ENCODE measurements at places on chromosomes 4 and X.

GRCh38 chrX:281166-281999, at the start of gene PLCXD1:
TSS of gene PLCXD1 (plus strand) at chrX:281381. CDS start at chrX:284188, 2,807 bp downstream.
- no peak for DNase-seq

DNA sequence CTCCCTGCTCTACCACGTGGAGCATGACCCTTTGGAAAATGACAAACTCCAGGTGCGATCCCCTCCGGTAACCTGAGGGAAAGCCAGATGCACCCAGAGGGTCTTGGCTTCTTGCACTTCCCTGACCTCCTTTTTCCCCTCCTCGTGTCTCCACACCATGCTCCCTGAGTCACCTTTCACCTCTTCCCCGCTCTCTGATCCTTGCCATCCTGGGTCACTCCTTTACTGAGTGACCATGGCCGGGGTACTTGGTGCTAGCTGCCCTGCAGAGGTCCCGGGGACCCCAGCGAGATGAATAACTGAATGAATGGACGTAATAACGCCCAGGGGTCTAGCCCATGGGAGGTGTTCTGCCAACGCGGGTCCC, 401 bp upstream of the ZFP92 start:
- no peak for DNase-seq

- DNase-seq = no peak
Observed at GRCh38 chrX:131045726-131046125, 12.4 kb upstream of the ARHGAP36 start.

DNA sequence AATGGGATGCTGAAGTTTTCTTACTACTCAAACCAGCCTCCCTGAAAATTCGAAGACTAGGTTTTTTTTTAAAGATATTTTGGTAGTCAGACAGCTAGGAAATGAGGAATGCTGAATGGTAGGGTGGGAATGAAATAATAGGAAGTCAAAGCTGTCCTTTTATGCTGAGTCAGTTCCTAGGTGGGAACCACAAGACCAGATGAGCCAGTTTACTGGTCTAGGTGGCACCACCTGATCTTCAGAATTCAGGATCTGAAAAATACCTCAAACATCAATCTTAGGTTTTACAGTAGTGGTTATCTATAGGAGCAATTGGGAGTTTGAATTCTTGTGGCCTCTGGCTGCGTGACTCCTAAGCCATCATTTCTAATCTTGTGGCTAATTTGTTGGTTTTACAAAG, 183.1 kb upstream of the GALNT7 start:
- no peak for DNase-seq

- no peak for DNase-seq
Observed at GRCh38 chr4:108443585-108443984, 176.8 kb upstream of the RPL34 start.

GRCh38 chr4:67250131-67250896, 295.0 kb downstream of the CENPC start:
- no peak for DNase-seq

DNA sequence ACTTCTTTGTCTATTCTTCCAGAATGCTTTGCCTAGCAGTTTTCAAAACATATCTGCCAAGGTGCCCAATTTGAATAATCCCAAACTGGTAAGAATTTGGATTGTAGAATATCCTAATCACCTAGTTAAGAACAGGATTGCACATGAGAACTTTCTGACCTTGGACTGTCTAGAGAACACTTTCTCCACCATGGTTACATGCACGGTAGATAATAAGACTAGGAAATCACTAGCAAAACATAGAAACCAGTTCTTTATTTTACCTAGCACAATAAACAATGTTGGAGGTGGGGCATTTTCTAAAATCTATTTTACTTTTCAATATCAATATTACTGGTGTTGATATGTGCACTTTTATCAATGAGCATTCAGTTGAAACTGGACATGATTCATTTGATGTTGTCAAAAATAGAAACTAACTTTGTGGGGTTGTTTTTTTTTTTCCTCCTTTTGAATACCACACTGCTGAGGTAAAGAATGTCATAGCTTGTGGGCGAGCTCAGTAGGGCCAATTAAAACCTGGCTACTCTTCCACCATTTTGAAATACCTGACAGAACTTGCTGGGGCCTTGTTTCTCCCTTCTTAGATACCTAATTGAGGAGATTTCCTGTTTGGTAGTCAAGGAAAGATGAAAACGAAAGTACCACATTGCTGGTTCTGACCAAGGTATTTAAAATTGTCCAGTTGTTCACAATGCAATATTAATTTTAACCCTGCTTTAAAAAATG, 10.4 kb downstream of the MID1IP1 start:
- DNase-seq = no peak

GRCh38 chr4:135244056-135244455, 1042.5 kb upstream of the PABPC4L start:
- DNase-seq = no peak

GRCh38 chr4:159534655-159535054, 431.8 kb downstream of the RAPGEF2 start:
- no peak for DNase-seq

GRCh38 chr4:152348670-152349069, 187.2 kb downstream of the FBXW7 start:
- DNase-seq = no peak

- no peak for DNase-seq
Observed at GRCh38 chr4:139734201-139734874, 68.7 kb downstream of the MGST2 start.

DNA sequence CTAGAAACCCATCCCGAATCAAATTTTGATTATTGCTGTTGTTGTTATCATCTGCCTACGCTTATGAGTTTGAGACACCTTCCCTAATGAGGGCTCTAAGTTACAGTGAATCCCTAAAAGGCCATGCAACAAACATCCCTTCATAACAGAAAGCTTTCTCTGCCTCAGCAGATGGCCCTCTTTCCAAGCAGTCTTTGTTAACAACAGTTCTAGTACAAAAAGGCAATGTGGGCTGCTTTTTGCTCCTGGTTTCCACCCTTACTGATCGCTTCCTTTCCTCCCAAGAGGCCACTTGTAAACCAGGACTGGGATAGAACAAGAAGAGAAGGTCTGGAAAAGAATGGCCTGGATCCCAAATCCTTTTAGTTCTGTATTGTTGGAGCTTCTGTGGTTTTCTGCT, 24.2 kb downstream of the GPC4 start:
- no peak for DNase-seq

- no peak for DNase-seq
Observed at GRCh38 chrX:17606231-17606630, 131.1 kb upstream of the SCML1 start.

DNA sequence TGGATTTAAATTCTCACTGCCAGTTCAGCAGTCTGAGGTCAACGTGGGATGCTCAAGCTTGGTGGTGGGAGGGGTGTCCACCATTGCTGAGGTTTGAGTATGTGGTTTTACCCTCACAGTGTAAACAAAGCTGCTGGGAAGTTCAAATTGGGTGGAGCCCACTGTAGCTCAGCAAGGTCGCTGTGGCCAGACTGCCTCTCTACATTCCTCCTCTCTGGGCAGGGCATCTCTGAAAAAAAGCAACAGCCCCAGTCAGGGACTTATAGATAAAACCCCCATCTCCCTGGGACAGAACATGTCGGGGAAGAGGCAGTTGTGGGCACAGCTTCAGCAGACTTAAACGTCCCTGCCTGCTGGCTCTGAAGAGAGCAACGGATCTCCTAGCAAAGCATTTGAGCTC, 14.9 kb upstream of the RRAGB start:
- DNase-seq = no peak

GRCh38 chr4:8189551-8190466, 9.3 kb upstream of the SH3TC1 start:
- no peak for DNase-seq

GRCh38 chr4:20194123-20195013, 57.3 kb upstream of the SLIT2 start:
- no peak for DNase-seq

DNA sequence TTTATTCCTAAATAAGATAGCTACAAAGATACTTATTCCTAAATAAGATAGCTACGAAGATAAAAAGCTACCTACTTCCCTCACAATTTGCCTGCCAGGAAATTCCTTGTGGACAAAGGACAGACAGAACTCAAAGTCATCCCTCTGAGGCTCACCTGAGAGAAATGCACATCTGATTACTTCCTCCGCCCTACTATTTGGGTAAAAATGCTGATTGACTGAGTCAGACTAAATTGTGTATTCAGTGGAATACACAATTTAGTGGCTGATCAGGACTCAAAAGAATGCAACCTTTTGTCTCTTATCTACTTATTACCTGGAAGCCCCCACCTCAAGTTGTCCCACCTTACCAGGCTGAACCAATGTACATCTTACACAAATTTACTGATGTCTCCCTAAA, 10.3 kb upstream of the MAGEB16 start:
- no peak for DNase-seq

DNA sequence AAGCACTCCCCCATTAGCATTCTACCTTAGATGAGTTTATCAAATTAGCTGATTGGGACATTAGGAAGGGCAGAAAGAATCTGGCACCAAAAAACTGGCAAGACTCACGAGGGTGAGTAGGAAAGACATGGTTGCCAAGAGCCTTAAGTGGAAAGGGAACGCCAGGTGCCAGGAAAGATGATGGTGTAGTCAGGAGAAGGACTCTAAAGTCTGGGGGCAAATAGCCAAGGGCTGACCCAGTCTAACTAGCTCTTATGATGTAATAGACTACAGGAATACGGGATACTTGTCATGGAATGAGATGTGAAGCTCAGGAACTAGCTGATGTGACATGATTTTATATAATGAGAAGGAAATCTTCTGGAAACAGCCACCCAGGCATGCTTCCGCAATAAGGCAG, 94.8 kb downstream of the MBNL3 start:
- no peak for DNase-seq

- DNase-seq = no peak
Observed at GRCh38 chr4:104940927-104941326, 205.7 kb upstream of the TET2 start.

GRCh38 chr4:57443308-57443707, 333.1 kb upstream of the IGFBP7 start:
- no peak for DNase-seq

GRCh38 chrX:115419069-115419468, 129.6 kb downstream of the LUZP4 start:
- no peak for DNase-seq

GRCh38 chr4:67700116-67700737, 728 bp downstream of the UBA6 start:
- no peak for DNase-seq

GRCh38 chrX:155231163-155231562, 14.9 kb downstream of the VBP1 start:
- no peak for DNase-seq

- no peak for DNase-seq
Observed at GRCh38 chrX:106203315-106203714, 35.2 kb downstream of the PWWP3B start.

- no peak for DNase-seq
Observed at GRCh38 chr4:165874791-165875371, 1.8 kb downstream of the TLL1 start.

- no peak for DNase-seq
Observed at GRCh38 chr4:15148199-15148598, 145.9 kb downstream of the CPEB2 start.

- no peak for DNase-seq
Observed at GRCh38 chr4:94813221-94813620, 55.5 kb downstream of the BMPR1B start.

DNA sequence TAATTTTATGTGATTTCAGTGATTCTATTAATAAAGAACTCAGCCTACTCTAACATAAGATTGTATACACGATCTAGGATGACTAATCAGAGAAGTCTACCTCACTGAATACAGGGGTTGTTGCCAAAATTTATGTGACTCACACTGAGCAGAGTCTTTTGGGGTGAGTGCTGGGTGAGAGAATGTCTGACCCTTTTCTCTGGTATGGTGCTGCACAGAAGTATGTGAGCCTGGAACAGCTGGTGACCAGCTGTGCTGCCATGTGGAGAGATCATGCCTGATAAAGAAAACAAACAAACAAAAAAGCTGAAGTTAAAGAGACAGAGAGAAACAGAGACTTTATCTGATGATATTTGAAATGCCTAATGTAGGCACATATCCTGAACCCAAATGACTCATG, 618.1 kb upstream of the GRIA3 start:
- DNase-seq = no peak

GRCh38 chrX:44580466-44580865, 37.8 kb upstream of the FUNDC1 start:
- no peak for DNase-seq

GRCh38 chrX:68942840-68943239, 114.0 kb downstream of the EFNB1 start:
- no peak for DNase-seq

GRCh38 chr4:94640151-94640550, 117.6 kb upstream of the BMPR1B start:
- DNase-seq = no peak

GRCh38 chr4:85783483-85783882, 308.5 kb downstream of the ARHGAP24 start:
- no peak for DNase-seq

- no peak for DNase-seq
Observed at GRCh38 chrX:113421432-113421831, 580.8 kb upstream of the AMOT start.

- DNase-seq = no peak
Observed at GRCh38 chr4:20829617-20830357, 129.5 kb downstream of the PACRGL start.

DNA sequence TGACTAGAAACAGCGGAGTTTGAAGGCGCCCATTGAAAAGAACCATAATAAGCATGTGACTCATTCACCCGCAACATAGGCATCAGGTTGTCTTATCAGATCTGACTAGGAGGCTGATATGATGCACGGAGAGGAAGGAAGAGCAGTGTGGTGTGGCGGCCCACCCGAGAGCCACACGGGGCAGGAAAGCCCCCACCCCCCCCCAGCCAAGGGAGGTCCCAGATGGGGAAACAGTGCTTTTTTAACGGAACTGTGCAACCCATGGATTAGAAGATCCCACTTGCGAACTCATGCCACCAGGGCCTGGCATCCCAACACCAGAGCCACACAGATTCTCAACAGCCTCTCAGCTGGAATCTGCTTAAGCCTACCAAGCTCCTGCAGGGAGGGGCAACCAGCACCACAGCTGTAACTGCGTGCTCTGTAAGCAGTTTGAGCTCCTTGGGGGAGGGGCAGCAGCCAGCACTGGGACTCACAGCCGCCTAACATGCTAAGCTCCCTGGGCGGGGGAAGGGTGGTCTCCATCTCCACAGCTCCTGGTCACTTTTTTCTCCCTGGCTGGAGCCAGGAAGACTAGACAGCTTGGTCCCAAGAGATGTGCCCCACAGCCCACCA, 466.2 kb downstream of the PDGFC start:
- DNase-seq = no peak

GRCh38 chr4:14887842-14888433, 114.3 kb upstream of the CPEB2 start:
- DNase-seq = no peak

- DNase-seq = no peak
Observed at GRCh38 chrX:122196343-122196742, 987.7 kb upstream of the GRIA3 start.

GRCh38 chrX:138349351-138349750, 362.2 kb downstream of the FGF13 start:
- DNase-seq = no peak

- no peak for DNase-seq
Observed at GRCh38 chrX:39289827-39290226, 488.6 kb downstream of the MID1IP1 start.

Measured in activated T-helper 1 cell treated with Interleukin-2 at 50 U/mL for 16 hours (primary cell).